Chondrocyte (in vitro differentiated cells): ENCODE measurements at places on chromosomes 6 and 20.

DNA sequence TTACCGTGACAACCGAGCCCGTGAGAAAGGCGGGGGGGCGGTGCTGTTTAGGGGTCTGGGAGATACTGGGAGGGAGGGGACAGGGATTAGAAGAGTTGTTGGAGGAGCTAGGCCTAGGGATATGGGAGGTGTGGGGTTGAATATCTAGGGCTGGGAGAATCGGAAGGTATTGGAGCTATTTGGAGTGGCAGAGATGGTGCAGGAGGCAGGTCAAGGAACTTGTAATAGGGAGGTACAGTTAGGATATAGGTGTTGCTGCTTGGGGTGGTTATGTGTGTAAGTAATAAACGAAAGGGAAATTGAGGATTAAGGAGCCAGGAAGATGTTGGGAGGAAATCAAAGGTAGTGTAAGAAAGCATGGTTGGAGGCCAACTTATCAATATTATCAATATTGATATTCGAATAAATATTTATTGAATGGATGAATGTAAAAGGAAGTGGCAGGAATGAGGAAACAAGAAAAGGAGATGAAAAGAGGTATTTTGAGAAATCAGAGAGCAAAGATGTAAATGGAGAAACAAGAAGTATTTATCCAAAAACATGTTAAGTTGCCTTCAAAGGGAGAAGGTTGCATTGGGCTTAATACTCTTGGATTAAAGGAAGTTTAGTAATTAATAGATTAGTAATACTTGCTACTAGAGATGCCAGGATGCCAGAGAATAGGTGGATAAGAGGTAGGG lies 602 bp downstream of the PPP1R11 start:
- no peak for DNase-seq

DNA sequence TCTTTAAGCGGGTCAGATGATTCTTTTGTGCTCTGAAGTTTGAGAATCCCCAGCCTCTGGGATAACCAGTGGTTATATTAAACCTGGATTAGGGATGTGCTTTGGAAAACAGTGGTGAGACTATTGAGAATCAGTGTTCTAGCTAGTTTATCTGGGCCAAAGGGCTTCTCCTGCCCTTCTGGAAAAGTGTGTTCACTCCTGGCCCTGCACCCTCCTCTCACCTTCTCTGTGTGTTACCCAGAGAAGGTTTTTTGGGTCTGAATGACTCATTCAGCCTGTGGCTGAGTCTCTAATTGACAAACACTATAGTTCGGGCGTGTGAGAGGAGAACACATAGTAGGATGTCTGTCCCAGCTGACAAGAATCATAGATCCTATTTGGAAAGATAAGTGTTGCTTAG lies 66.7 kb downstream of the LRRC1 start:
- DNase-seq = no peak

GRCh38 chr6:28657381-28657768 lies 131.7 kb downstream of the GPX5 start:
- DNase-seq = no peak

GRCh38 chr6:15937602-15938001 lies 191.3 kb upstream of the MYLIP start:
- DNase-seq = no peak

DNA sequence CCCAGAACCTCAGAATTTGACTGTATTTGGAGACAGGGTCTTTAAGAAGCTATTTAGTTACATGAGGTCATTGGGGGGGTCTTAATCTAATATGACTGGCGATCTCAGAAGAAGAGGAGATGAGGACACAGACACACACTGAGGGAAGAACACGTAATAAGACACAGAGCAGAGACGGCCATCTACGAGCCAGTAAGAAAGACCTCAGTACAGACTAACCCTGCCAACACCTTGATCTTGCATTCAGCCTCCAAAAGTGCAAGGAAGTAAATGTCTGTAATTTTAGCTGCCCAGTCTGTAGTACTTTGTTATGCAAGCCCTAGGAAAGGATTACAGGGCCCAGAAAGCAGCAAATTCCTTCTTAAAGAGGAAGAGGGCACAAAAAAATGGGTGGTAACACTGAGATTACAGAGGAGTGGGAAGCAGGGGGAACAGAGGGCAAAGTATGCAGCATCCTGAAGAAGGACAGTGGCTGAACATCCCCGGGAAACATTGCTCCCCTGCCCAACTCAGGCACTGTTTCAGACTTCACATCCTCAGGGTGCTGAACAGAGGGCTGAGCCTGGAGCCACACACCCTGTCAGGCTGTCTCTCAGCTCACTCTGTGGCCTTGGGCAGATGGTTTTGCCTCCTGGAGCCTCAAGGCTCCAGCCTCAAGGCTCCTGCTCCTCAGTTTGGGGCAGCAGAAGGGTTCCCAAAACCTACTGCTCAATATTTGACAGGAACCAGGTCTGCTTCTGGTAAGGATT lies 27.9 kb upstream of the SIRPG start:
- DNase-seq = no peak

GRCh38 chr6:89073840-89074239 lies 6.7 kb upstream of the PNRC1 start:
- no peak for DNase-seq

DNA sequence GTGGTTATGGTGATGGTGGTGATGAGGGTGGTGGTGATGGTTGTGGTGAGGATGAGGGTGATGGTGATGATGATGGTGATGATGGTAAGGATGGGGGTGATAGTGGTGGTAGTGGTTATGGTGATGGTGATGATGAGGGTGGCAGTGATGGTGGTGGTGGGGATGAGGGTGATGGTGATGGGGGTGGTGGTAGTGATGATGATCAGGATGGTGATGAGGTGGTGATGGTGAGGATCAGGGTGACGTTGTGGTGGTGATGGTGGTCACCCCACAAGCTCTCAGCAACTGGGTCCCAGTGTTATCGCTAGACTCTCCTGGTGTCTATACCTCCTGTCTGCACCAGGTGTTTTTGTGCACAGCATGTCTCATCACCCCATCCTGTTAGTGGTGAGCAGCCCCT lies 85.0 kb downstream of the TMEM242 start:
- DNase-seq = no peak

GRCh38 chr6:46638650-46639049 lies 14.0 kb downstream of the CYP39A1 start:
- no peak for DNase-seq

DNA sequence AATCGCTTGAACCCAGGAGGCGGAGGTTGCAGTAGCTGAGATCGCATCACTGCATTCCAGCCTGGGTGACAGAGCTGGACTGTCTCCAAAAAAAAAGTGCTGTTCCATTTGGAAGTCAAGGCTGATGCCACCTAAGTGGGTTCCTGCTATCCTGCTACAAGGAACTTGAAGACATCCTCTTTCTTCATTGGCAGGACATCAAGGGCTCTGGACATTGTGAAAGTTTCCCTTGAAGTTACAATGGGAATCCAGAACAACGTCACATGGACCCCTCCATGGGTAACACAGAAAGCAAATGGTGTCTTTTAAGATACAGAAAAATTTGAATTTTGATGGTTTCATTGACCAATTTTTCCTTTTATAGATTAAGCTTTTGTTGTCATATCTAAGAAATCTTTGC lies 15.5 kb upstream of the ITCH start:
- no peak for DNase-seq

DNA sequence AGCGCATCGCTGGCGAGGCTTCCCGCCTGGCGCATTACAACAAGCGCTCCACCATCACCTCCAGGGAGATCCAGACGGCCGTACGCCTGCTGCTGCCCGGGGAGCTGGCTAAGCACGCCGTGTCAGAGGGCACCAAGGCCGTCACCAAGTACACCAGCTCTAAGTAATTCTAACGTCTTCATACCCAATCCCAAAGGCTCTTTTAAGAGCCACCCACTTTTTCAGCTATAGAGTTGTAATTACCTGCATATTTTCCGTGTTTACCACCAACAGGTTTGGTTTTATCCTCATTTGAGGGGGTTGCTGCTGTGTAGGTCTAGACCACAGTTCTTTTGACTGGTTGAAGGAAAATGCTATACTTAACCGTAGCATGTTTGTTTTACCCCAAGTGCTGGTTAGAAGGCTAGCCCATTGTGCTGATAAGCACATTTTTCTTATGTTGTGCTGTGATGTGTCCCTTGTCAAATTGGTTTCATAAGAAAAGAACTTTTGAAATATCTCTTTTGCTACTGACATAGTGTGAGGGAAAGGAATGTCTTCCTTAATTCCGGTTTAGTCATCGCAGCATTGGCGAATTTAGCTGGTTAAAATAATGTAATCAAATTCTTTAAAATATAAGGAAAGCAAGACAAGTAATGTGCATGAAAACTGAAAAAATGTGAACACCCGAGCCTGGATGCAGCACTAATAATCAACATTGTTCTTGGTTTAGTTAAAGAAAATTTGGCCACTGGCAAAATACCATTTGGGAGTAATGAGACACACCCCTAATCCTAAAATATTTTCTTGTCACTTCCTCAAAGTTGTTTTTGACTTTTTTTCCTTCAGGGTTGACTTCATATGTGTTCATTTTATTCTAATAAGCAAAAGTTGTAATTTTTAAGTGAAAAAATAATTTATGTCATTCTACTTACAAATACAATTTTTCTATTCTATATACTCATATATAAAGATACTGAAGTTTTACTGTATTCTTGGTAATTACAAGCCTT lies 112.8 kb downstream of the HFE start:
- no peak for DNase-seq

- no peak for DNase-seq
These were observed 148.1 kb upstream of the TENT5A start for GRCh38 chr6:81900616-81901015.

DNA sequence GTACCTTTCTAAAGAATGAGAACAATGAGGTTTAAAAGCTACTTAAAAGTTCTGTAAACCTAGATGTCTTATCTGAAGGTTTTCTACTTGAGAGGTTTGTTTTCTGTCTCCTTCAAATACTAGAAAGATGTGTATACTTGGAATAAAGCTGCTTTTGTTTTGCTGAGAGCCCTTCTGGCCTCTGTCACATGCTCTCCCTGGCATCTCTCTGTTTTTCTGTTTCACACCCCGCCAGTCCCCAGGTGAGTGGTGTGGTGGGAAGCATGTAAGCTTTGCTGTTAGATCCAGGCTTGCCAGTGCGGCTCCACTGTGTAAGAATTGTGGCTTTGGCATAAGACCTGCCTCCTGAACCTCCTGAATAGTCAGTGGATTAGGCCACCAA lies 56.8 kb downstream of the SNX9 start:
- DNase-seq = no peak

DNA sequence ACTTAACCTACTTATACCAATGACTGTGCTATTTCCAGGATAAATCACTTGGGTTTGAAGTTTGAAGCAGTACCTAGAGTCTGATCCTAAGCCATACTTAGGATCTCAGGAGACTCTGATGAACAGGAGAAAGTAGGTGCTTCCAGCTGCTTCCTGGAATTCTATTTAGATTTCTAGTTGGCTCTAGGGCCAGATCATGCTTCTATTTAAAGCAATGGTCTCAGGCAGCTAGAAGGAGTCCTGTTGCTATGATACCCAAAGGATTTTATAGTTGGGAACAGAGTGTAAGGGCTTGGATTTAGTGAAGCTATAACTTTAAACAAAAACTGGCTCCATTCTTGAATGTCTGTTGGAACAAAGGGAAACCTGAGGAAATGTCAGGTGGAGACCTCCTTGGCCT lies 52.4 kb upstream of the TINAG start:
- DNase-seq = no peak

GRCh38 chr6:139515511-139515910 lies 141.1 kb upstream of the CITED2 start:
- DNase-seq = no peak

- no peak for DNase-seq
These were observed 84.1 kb downstream of the SRC start for GRCh38 chr20:37430044-37430443.

GRCh38 chr6:45812922-45813321 lies 202.7 kb downstream of the CLIC5 start:
- DNase-seq = no peak

- DNase-seq = no peak
These were observed 780.1 kb downstream of the TFAP2A start for GRCh38 chr6:9634776-9635175.

GRCh38 chr6:134379599-134379998 lies 61.7 kb upstream of the SGK1 start:
- no peak for DNase-seq
